Activated T-helper 9 cell treated with anti-CD3 and anti-CD28 coated beads, Interleukin-2, amount 50 U/mL, for 16 hours (primary cell): ENCODE measurements at places on chromosomes 3 and 15.
A peak's percentile ranks its signal among the peaks of the same experiment; 100 is the strongest.

DNA sequence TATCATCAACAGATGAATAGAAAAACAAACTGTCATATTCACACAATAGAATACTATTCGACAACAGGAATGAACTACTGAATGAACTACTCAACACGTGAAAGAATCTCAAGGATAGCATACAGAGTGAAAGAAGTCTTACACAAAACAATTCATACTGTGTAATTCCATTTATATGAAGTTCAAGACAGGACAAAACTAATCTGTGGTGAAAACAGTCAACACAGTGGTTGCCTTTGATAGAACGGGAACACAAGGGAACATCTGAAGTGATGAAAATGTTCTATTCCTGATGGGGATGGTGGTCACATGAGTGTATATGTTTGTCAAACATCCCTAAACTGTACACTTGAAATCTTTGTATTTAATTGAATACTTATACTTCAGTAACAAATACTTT, 2.6 kb upstream of the SUSD5 start:
- no peak for DNase-seq

DNA sequence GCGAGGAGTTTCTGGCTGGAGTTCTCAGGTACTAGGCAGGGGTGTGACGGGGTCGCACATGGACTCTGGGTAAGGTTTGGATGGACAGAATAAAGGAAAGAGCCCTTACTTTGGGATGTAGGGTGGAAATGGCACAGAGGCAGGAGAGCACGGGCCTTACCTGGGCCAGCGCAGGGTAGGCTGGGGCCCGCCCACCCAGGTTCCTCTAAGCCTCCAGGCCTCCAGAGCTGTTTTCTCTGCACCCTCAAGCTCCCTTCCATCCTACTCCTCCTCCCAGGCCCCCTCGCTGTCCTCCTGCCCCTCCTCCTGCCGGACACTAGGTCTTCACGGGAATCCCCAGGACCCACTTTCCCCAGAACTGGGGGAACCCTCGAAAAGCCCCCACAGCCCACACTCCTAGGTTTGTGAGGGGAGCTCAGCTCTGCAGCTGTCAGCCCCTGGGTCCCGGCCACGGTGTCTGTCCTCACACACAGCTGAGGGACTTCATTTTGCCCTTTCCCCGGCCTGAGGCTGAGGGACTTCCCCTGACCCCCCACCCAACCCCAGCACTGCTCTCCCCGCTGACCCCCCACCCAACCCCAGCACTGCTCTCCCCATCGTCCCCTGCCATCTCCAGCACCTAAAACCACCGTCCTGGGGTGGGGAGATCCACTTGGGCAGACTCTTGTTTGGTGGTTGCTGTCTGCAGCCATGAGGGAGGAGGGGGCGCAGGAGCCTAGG, 53.0 kb upstream of the PCSK6 start:
- no peak for DNase-seq

DNA sequence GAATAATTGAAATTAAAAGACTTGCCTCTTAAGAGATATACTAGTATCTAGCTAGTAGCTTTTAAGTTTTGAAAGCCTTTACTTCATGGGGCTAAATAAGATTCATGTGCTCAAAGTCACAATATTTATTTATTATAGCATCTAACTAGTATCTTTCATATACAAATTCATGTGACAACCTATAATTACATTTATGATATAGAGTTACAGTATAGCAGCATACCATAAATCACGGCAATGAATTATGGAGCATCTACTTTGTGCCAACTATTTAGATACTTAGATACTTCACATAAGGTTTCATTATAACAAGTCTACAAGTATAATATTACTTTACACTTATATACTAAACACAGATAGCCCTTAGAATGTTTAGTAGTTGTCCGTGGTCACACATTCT, 229.4 kb downstream of the TPRG1 start:
- DNase-seq = no peak

GRCh38 chr15:47500842-47501241, 216.5 kb upstream of the SEMA6D start:
- no peak for DNase-seq

DNA sequence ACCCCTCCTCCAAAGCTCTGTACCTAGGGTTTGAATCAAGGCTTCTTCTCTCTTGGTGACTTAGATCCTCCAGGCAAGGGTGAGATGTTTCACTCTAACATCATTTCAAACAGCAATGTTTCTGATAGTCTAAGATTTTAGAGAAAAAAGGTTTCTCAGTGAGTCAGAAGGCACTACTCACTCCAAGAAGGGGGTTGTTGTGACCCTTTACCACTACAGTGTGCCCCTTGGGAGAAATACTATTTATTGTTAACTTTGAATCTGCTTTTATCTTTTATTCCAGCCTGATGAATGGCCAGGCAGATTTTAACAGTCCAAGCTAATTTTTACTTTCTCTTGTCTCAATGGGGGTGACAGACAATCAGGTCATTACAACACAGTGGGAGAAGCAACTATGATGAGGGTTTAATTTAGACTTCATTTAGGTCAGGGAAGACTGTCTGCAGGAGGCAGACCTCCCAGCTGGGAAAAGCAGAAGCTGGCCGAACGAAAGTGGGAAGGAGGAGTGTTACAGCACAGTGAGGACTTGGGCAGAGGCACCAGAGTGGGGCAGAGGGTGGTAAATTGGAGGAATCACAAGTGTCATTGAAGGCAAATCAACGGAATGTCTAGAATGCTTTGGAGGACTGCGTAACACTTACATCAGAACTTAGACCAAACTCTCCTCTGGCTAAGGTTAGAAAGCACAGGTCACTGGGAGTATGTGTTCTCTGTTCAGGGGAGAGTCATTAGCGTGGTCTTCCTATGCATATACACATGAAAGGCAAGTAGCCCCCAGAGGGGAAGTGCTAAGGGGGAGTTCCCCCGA, 21.2 kb downstream of the ZNF860 start:
- no peak for DNase-seq

DNA sequence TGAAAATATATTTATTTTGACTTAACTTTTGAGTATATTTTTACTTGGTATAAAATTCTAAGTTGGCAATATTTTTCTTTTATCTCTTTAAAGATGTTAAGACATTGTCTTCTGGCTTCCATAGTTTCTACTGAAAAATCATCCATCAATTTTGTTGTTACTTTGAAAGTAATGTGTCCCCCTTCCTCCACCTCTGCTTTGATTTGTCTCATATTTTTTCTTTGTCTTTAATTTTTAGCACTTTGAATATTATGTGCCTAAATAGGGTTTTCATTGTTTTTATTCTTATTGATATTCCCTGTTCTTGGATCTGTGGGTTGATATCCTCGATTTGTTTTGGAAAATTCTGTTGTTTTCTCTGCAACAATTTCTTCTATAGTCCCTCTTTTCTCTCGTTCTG, 157.4 kb downstream of the CD47 start:
- no peak for DNase-seq

- no peak for DNase-seq
These were observed 10.6 kb upstream of the CCDC80 start for GRCh38 chr3:112651516-112651915.

GRCh38 chr3:97987306-97987705, 15.1 kb upstream of the RIOX2 start:
- DNase-seq = no peak

GRCh38 chr3:104070906-104071305, 1295.8 kb upstream of the ALCAM start:
- no peak for DNase-seq

DNA sequence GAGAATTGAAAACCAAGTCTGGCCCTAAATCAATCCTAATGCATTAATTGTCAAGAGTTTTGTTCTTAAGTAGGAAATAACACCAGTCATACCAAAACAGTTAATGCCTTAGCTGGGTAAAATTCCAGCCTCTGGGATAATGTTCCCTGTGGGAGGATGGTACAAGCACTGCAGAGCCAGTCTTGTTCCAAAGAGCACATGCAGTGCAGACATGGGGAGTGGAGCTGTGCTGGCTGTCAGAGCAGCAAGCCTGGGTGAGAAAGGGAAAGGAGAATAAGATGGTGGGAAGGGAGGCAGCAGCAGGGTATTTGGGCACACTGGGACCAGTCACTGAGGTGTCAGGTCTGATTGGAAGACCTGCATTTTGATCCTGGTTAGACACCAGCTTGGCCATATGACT, 12.1 kb downstream of the ALAS1 start:
- DNase-seq = no peak

GRCh38 chr15:53880357-53880756, 97.9 kb upstream of the UNC13C start:
- DNase-seq = no peak

- DNase-seq = peak; percentile 48
These were observed 10.0 kb upstream of the MBNL1 start for GRCh38 chr3:152258448-152259393.

- no peak for DNase-seq
These were observed 166.6 kb downstream of the SATB1 start for GRCh38 chr3:18258492-18258891.

GRCh38 chr15:52006702-52007340, 12.2 kb upstream of the MAPK6 start:
- no peak for DNase-seq
